Mammary microvascular endothelial cell (primary cell): ENCODE measurements at places on chromosomes 3 and 15. TPM values are rescaled to one million over a fixed set of nuclear protein-coding genes. Genes with fewer than 3 reads are reported as not detected.

FBLN2 gene
- total RNA-seq = 0.07 and 0.59 TPM in 2 replicates

C15orf61 gene
- 2.3 and 4.5 TPM in 2 replicates for total RNA-seq

TMIE gene
- total RNA-seq = 0.15 TPM in 1 of 2 replicates, not detected in the other

GP9 gene
- total RNA-seq = 0.53 TPM in 1 of 2 replicates, not detected in the other

TMEM40 gene
- not detected in 2 replicates for total RNA-seq

STAC gene
- total RNA-seq = 20.7 and 29.0 TPM in 2 replicates

APOD gene
- total RNA-seq = 9.9 and 12.7 TPM in 2 replicates

BFSP2 gene
- not detected in 2 replicates for total RNA-seq

COL7A1 gene
- total RNA-seq = 0.13 and 0.15 TPM in 2 replicates

ZNF592 gene
- total RNA-seq = 10.3 and 10.7 TPM in 2 replicates

CASR gene
- not detected in 2 replicates for total RNA-seq

SPTBN5 gene
- total RNA-seq = 2.3 and 3.8 TPM in 2 replicates

SH2D7 gene
- not detected in 2 replicates for total RNA-seq

CACNA1D gene
- total RNA-seq = not detected in 2 replicates

CHRFAM7A gene
- total RNA-seq = 0.10 TPM in 1 of 2 replicates, not detected in the other

AGBL1 gene
- not detected in 2 replicates for total RNA-seq

MAGI1 gene
- total RNA-seq = 10.2 and 11.1 TPM in 2 replicates

GOLGA6D gene
- total RNA-seq = not detected in 2 replicates

PDZRN3 gene
- total RNA-seq = not detected in 2 replicates

AMT gene
- total RNA-seq = 0.15 and 0.53 TPM in 2 replicates

GOLGA8T gene
- total RNA-seq = not detected in 2 replicates

DPPA4 gene
- not detected in 2 replicates for total RNA-seq

CHRNA3 gene
- not detected in 2 replicates for total RNA-seq

NAALADL2 gene
- 0.13 and 0.34 TPM in 2 replicates for total RNA-seq

LRRC31 gene
- total RNA-seq = not detected in 2 replicates

TMEM212 gene
- not detected in 2 replicates for total RNA-seq

ANKUB1 gene
- not detected in 2 replicates for total RNA-seq

GFM1 gene
- total RNA-seq = 50.8 and 71.4 TPM in 2 replicates

MORC1 gene
- total RNA-seq = not detected in 2 replicates

FGD5 gene
- total RNA-seq = 49.4 and 50.4 TPM in 2 replicates

SUCLG2 gene
- 45.4 and 47.3 TPM in 2 replicates for total RNA-seq

RASGRP1 gene
- under 0.01 and 0.05 TPM in 2 replicates for total RNA-seq

SLC2A2 gene
- 0.05 TPM in 1 of 2 replicates, not detected in the other for total RNA-seq

SKIC8 gene
- 74.1 and 85.0 TPM in 2 replicates for total RNA-seq

SPSB4 gene
- total RNA-seq = not detected in 2 replicates

GABRB3 gene
- total RNA-seq = not detected in 2 replicates

COLQ gene
- total RNA-seq = 0.05 and 0.93 TPM in 2 replicates

P2RY12 gene
- not detected in 2 replicates for total RNA-seq

CDCP1 gene
- total RNA-seq = 1.1 and 1.6 TPM in 2 replicates

CLDN18 gene
- total RNA-seq = not detected in 2 replicates

C3orf22 gene
- not detected in 2 replicates for total RNA-seq

CAPN7 gene
- total RNA-seq = 15.2 and 17.0 TPM in 2 replicates

PEX5L gene
- total RNA-seq = not detected in 2 replicates

IL17RE gene
- total RNA-seq = 0.07 and 0.34 TPM in 2 replicates

CLDN11 gene
- total RNA-seq = 446 and 509 TPM in 2 replicates

TAGLN3 gene
- not detected in 2 replicates for total RNA-seq

GMPS gene
- total RNA-seq = 46.7 and 52.6 TPM in 2 replicates

BSN gene
- 0.07 and 0.10 TPM in 2 replicates for total RNA-seq

P4HTM gene
- total RNA-seq = 15.7 and 16.0 TPM in 2 replicates

CELSR3 gene
- 0.39 and 0.73 TPM in 2 replicates for total RNA-seq

FBXO40 gene
- total RNA-seq = not detected in 2 replicates

INO80 gene
- total RNA-seq = 15.2 and 35.4 TPM in 2 replicates

GPR27 gene
- not detected in 2 replicates for total RNA-seq

CCR1 gene
- total RNA-seq = not detected in 2 replicates

GADL1 gene
- total RNA-seq = 0.05 TPM in 1 of 2 replicates, not detected in the other

UBAP1L gene
- 0.20 and 1.3 TPM in 2 replicates for total RNA-seq

BCHE gene
- total RNA-seq = 0.39 and 1.2 TPM in 2 replicates

TLR9 gene
- total RNA-seq = not detected in 2 replicates

POMGNT2 gene
- total RNA-seq = 12.9 and 15.1 TPM in 2 replicates

RETNLB gene
- total RNA-seq = not detected in 2 replicates
